Right renal pelvis (tissue), 4 donors: ENCODE measurements at places on chromosomes 7 and 10. TPM values are rescaled to one million over a fixed set of nuclear protein-coding genes. Genes with fewer than 3 reads are reported as not detected.

GRCh38 chr7:149872419-149873073, 1.2 kb upstream of the ATP6V0E2 start:
- peak; percentile 50 for DNase-seq

SLC29A4 gene
- polyA plus RNA-seq: 19.9 TPM

LIMK1 gene
- 22.1 TPM for polyA plus RNA-seq

WIPF3 gene
- 5.3 TPM for polyA plus RNA-seq

DNA sequence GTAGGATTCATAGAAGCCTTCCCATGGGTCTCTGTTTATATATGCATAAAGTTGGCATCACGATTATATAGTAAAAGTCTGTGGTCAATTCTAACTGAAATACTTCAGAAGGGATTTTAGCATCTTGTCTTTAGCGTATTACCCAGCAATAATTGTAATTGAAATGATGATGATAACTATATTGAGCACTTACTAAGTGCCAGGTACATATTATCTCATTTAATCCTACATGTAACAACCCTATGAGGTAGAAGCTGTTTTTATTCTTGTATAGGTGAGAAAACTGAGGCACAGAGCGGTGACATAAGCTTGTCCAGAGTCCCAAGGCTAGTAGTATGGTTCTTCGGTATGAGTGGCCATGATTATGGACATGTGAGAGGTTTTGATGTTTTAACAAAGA, 33.8 kb downstream of the PANK1 start:
- DNase-seq: no peak

DNA sequence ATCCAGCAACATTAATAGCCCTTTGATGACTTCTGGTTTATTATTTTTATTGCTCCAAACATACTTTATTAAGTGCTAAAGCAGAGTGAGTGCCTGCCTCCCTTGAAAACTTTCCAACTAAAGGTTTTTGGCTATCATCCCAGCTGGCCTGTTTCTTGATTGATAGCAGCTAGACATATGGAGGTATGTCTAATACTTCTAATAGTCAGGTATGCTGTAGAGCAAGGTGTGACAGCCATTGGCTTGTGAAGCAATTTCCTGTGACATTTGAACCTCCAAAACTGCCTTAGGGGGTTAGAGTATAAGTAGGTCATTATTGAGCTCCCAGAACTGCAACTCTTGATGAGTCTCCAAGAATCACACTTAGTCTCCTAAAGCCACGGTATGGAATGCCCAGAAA, 55.8 kb downstream of the LOXL4 start:
- no peak for DNase-seq
